ENCODE measurements at places on chromosomes 11 and 22.

DNA sequence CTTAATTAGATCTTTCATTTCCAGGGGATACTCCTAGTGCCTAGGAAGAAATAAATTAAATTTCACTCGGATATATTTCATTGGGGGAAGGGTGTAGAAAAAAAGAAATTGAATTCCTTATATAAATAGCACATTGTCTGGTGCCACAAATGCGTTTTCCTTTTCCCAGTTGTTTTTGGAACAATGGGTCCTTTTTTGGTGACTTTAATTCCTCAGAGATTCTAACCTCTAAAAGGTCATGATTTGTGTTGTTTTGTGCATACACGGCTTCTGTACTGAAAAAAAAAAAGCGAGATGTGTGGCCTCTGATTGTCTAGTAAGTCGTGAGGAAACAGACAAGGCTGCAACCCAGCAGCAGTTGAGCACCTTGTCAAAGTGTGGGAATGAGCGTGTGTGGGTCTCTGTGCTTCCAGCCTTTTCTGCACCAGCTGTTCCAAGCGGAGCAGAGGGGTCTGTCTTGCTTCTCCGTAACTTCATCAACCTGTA lies 64.5 kb upstream of the CRTAM start:
- no peak for DNase-seq

- DNase-seq, result no peak
Observed at GRCh38 chr11:67202028-67202427, 64.2 kb upstream of the GRK2 start.

- peak; percentile 36 for DNase-seq
Observed at GRCh38 chr11:74371269-74372052, 26.8 kb downstream of the PGM2L1 start.

DNA sequence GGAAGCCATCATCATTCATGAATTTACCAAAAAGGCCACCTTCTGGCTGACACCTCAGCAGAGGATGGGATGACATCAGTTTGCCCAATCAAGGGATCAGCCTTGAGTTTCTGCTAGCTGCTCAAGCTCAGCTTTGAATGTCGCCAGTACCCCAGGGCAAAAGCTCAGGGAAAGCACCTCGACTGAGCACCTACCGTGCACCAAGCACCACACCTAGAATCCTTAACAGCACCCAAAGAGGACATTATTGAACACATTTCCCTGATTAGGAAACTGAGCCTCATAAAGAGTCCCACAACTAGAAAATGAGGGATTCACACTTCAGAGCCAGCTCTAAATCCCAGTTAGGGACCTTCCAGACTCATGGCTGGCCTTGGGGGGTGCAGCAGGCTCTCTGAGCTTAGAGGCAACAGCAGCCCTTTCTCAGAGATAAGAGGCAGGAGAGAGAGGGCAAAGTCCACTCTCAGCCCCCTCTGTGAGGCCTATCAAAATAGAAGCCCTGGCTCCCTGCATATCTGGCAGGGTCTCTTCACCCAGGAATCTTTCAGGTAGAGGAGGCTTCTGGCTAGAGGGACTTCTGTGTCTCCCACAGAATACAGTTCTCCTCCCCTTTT lies 13.4 kb upstream of the DAGLA start:
- no peak for DNase-seq

GRCh38 chr11:35463331-35463751 lies 44.0 kb upstream of the SLC1A2 start:
- no peak for DNase-seq
